GM23248 (cell line): ENCODE measurements at places on chromosomes 12 and 14.

DNA sequence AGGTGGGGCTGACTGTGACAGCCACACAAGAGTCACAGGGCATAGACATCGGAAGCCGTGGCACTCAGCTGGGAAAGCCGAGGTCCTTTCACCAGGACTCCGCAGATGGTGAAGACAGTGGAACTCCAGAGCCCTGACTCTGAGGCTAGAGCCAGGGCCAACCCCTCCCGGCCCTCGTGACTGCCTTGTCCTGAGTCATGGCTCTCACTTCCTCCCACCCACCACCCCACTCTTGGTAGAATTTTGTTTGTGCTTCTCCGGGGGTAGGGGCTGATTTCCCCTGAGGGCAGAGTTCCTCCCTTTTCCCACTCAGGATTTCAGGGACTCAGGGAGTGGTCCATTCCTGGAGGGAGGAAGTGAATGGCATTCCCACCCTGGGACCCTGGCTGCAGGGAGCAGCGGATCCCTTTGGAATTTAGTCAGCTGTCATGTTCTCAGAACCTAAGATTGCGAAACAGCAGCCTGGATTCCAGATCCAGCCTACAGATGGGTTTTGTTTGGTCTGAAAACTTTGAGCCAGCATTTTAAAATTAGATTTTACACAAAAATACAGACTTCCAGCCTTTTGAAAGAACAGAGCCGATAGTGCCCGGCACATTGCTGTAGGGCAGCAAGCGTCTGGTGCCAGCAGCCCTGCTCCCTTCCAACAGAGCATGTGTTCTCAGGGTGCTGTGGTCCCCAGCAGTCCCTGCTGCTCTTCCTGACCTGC is 50.7 kb downstream of the TPCN1 start:
- no peaks in the 10 kb centered on the region for H3K36me3 ChIP-seq
- peaks cover 16% of the 10 kb centered on the region for H3K4me1 ChIP-seq
- DNase-seq = peak; percentile 91
- peak overlapping the region; percentile 56 for H3K4me3 ChIP-seq
- peak overlapping the region; percentile 72 for H3K27ac ChIP-seq

DNA sequence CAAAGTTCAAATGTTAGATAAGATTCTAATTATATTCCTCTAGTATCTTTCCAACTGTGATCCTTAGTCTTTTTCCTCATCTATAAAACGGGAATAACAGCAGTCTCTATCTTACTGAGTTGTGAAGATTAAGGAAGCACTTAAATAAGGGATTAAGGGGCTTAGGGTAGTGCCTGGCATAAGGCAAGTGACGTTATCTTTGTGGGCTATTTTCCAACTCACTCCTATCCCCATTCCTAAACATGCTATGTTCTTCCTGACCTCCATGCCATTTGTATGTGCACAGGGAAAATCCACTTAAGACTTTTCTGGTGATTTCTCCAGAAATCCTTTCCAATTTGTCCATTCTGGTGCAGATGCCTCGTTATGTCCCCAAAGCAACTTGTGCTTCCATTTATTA is 33.3 kb downstream of the SUPT16H start:
- no peak for DNase-seq
- no peaks in the 10 kb centered on the region for H3K27me3 ChIP-seq
- H3K27ac ChIP-seq = no peak overlapping the region

DNA sequence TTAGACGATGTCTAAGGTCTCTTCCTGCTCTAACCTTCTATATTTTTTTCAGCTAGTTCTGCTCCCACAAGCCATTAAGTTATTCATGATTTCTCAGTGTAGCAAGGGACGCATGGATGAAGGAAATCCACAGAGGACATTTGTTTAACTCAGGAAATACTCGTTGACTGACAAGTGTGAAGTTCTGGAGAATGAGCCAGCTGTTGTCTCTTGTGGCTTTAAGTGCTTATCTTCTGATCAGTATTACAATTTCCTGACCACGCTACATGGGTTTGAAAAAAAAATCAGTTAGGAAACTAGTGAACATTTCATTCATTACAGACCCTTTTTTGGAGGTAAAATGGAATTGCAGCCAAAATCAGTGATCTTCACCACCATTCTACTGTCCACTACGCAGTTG is 53.1 kb downstream of the GUCY2C start:
- no peaks in the 10 kb centered on the region for H3K36me3 ChIP-seq
- no peak overlapping the region for H3K27ac ChIP-seq
- no peaks in the 10 kb centered on the region for H3K27me3 ChIP-seq
- H3K4me3 ChIP-seq = no peak overlapping the region
- DNase-seq = no peak

GRCh38 chr12:46554460-46554859 is 181.9 kb upstream of the SLC38A2 start:
- peak; percentile 58 for DNase-seq
- no peaks in the 10 kb centered on the region for H3K36me3 ChIP-seq
- peak overlapping the region; percentile 94 for H3K27ac ChIP-seq
- no peaks in the 10 kb centered on the region for H3K27me3 ChIP-seq
- no peak overlapping the region for H3K4me3 ChIP-seq

DNA sequence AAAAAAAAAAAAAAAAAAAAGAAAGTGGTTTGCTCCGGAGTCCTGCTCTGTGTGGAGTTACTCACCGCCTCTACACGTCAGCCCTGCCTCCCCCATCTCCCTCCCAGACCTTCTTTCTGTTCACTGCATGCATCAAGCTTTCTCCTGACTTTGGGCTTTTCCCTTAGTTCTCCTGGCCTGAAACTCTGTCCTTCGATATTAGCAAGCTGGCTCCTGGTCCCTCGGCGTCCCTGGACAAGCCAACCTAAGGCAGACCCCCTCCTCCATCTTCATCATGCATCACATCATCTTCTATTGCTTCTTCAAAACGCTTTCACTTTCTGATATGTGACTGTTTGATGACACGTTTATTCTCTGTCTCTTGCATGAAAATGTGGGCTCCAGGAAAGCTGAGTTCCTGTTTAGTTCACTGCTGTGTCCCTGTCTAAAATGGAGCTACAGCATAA is 40.6 kb downstream of the SLC15A4 start:
- 0 out of 2 replicates have a peak, but pooled peaks cover 4% of the 10 kb centered on the region for H3K4me1 ChIP-seq
- no peaks in the 10 kb centered on the region for H3K27me3 ChIP-seq
- H3K36me3 ChIP-seq = no peaks in the 10 kb centered on the region
- H3K4me3 ChIP-seq = peak overlapping the region; percentile 29; the same call in 1 of the 2 replicates
- no peak overlapping the region for H3K27ac ChIP-seq

- peaks cover 49% of the 10 kb centered on the region for H3K4me1 ChIP-seq
- no peak overlapping the region for H3K27ac ChIP-seq
- no peaks in the 10 kb centered on the region for H3K36me3 ChIP-seq
- no peak overlapping the region for H3K4me3 ChIP-seq
Observed at GRCh38 chr14:32697114-32697513, 241.6 kb upstream of the NPAS3 start.

DNA sequence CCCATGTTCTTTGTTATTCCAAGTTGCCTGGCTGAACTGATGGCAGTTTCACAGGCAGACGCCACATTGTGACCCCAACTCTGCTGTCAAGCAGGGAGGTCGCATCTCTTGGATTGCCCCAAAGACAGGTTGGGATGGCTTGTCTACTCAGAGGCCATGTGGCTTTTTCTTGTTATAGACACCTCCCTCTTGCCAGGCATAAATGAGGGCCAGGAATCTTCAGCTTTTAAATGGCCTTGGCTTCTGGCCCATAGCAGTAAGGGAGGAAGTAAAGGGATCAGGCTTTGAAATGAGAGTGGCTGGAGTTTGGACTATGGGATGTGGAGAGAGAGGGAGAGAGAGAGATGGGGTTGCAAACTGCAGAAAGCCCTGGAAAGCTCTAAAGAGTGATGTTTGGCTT is 215.0 kb downstream of the TBX5 start:
- H3K27ac ChIP-seq = no peak overlapping the region
- no peaks in the 10 kb centered on the region for H3K36me3 ChIP-seq
- no peaks in the 10 kb centered on the region for H3K4me1 ChIP-seq
- H3K27me3 ChIP-seq = peaks cover 10% of the 10 kb centered on the region; the same call in 1 of the 2 replicates
- DNase-seq = no peak
- no peak overlapping the region for H3K4me3 ChIP-seq

DNA sequence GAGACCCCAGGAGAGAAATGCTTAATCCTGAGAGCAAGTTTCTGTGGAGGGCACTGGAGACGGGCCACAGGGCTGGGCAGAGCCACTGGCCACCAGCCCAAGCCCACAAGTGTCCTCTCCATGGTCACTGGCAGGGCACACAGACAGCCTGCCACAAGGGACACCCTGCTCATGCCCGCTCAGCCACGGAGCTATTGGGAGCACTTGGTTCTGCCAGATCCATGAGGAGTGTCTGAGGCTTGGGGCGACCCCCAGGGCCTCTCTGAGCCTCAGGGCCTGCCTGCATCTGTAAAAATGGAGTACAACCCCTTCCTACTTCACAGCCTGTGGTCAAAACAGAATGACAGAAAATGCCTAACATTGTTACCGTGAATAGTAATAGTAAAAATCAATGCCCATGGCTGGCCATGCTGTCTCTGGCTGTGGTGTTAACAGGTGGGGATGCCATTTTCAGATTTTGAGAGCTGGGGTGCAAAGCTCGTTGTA is 3.2 kb downstream of the PGF start:
- H3K36me3 ChIP-seq = no peaks in the 10 kb centered on the region
- H3K4me1 ChIP-seq = no peaks in the 10 kb centered on the region
- no peak for DNase-seq
- H3K27ac ChIP-seq = no peak overlapping the region
- H3K27me3 ChIP-seq = no peaks in the 10 kb centered on the region
- no peak overlapping the region for H3K4me3 ChIP-seq
